ENCODE measurements at places on chromosomes 2 and 18.

GRCh38 chr2:95276888-95277245 lies 2.6 kb downstream of the PROM2 start:
- DNase-seq: no peak

- DNase-seq: no peak
Observed at GRCh38 chr2:223297788-223298187, 245.8 kb downstream of the KCNE4 start.

DNA sequence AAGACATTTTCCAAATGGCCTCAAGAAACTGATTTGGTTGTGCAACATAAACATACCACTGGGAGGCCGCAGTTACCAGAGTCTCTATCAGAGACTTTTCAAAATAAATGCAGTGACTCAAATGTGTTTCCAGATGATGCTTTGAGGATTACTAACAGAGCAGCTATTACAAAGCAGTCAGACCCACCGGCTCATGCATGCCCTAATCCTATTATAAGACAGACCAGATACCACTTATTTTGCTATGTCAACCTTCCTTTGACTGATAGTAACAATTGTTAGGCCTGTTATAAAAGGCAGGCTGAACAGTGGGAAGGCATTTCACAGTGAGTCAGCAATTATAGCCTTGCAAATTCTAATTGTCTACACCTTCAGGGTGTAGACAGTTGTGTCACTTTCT lies 217.7 kb downstream of the LRRTM1 start:
- DNase-seq: no peak

DNA sequence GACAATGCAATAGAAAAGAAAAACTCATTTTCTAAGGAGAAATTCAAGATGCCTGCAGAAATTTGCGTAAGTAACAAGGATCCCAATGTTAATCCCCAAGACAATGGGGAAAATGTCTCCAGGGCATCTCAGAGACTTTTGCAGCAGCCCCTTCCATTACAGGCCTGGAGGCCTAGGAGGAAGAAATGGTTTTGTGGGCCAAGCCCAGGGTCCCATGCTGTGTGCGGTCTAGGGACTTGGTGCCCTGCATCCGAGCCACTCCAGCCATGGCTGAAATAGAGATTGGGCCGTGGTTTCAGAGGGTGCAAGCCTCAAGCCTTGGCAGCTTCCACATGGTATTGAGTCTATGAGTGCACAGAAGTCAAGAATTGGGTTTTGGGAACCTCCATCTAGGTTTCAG lies 103.9 kb upstream of the ACVR1 start:
- DNase-seq: no peak

- no peak for DNase-seq
Observed at GRCh38 chr2:72144274-72144631, 3.4 kb downstream of the CYP26B1 start.

DNA sequence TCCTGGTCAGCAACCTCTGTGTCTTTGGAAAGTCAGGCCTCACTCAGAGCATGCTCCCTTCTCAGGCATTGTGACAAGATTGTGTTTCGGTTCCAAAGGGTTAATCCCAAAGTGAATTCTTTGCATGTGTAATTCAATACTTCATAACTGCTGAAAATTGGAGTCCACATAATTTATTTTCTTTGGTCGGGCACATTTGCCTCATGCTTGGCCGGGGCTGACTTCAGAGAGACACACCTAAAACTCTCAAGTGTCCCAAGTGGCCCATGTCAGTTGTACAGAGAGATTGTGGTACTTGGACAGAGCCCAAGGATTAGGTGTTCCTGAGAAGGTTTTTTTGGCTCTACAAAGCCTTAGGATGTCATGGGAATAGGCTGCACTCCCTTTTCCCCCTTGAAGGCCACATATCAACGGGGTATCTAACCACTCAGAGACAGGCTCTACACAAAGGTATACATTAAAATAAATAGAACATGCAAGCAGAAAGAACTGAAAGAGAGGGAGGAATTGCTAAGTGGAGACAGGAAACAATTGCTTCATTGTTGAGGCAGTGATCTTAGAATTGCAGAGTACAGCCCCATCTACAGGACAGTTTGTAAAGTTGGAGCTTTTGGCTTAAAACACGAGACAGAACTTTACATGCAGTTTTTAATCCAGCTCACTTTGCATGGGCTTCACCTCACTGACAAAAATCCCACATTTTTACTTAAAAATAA lies 1232.3 kb upstream of the ZEB2 start:
- DNase-seq: no peak

DNA sequence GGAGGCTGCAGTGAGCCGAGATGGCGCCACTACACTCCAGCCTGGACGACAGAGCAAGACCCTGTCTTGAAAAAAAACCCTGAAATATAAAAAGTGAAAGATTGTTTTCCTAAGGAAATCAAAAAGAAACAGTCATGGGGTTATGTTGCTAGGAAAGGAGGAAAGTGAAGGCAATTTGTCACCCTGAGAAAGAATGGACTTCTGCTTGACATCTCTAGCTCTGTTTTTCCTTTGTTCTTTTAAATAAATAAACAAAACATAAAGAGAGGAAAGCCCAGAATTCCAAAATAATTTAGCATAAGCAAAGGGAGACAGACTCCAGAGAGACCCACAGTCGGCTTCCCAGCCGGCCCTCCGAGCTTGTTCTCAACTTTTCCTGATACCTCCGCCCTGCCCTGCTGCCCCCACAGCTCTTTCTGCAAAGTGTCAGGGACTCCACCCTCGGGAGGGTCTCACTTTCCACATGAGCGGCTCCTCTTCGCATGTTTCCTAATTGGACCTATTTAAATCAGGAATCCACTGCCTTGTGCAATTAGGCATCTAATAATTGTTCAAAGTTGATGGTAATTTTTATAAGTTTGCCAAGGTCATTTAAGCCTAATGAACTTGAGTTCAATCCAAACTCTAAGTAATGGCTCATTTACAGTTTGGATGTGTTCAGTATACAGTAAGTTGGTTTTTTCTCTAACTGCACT lies 49.8 kb upstream of the COPS8 start:
- DNase-seq: no peak

GRCh38 chr2:36915627-36916026 lies 50.7 kb downstream of the STRN start:
- no peak for DNase-seq

GRCh38 chr2:46351750-46352138 lies 54.5 kb downstream of the EPAS1 start:
- DNase-seq: peak; percentile 59

- no peak for DNase-seq
Observed at GRCh38 chr2:168430431-168430830, 25.6 kb upstream of the CERS6 start.
